Fibroblast of skin of abdomen (primary cell): ENCODE measurements at places on chromosomes 5 and 9.

- DNase-seq = peak; percentile 58
Measured at GRCh38 chr5:125410537-125411070, 664.2 kb upstream of the ZNF608 start.

GRCh38 chr9:91047993-91048607 lies 246.5 kb downstream of the SYK start:
- peak; percentile 83 for DNase-seq

DNA sequence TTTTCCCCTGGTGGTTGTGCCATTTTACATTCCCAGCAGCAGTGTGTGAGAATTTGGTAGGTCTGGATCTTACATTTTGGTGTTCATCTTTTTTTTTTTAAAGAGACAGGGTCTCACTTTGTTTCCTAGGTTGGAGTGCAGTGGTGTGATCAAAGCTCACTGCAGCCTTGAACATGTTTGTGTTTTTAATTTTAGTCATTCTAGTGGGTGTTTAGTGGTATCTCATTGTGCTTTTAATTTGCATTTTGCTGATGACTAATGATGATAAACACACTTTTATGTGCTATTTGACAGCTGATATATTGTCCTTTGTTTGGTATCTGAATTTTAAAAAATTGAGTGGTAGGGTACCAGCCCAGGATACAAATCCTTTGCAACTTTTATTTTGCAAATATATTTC lies 53.4 kb upstream of the POMT1 start:
- no peak for DNase-seq

- no peak for DNase-seq
Measured at GRCh38 chr9:16356196-16356765, 514.2 kb downstream of the BNC2 start.

- DNase-seq = no peak
Measured at GRCh38 chr5:111514087-111514486, 1.8 kb upstream of the STARD4 start.

GRCh38 chr9:101449071-101449721 lies 13.6 kb upstream of the ALDOB start:
- DNase-seq = peak; percentile 45

DNA sequence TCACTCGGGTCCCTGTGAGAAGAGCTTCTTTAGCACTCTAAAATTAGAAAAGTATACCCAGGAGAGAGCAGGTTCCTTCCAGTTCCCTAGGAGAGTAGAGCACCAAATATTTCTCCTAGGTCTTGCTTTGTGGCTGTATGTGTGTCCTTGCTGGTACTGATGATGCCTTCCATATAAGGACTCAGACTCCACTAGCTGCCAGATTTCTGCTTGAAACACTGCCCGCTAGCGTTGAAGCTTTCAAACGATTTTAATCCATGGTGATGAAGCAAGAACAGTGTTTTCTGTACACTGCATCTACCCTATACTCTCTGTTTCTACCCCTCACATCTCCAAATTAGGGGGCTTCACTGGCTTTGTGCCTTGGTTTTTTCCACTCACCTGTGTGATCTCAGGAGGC lies 2.4 kb upstream of the SMC2 start:
- DNase-seq = peak; percentile 6

DNA sequence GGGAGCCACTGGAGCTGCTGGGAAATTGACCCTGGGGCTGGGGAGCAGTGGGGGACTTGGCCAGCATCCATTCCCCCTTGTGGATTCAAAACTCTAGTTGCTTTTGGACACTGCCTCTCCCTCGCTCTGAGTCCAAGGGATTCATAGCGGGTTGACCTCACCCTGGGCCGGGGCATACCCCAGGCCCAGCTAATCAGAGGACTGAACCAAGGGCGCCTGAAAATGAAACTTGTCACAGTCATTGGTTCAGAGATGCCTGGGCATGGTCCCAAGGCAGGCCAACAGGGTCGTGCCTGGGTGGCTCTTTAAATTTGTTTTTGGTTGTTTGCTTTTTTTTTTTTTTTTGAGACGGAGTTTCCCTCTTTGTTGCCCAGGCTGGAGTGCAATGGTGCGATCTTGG lies 22.6 kb downstream of the STK10 start:
- no peak for DNase-seq

DNA sequence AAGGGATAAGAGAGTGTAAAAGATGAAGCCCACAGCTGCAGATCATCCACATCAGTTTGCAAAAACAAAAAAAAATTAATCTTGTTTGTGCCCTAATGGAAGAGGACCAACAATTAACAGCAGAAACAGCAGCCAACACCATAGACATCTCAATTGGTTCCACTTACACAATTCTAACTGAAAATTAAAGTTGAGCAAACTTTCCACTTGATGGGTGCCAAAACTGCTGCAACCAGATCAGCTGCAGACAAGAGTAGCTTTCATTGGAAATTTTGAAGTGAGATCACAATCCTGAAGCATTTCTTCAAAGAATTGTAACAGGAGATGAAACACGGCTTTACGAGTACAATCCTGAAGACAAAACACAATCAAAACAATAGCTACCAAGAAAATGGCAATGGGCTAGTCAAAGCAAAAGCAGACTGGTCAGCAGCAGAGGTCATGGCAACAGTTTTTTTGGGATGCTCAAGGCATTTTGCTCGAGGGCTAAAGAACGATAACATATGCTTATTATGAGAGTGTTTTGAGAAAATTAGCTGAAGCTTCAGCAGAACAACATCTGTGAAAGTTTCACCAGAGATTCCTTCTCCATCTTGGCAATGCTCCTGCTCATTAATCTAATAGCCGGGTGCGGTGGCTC lies 4.1 kb upstream of the RBM27 start:
- no peak for DNase-seq

DNA sequence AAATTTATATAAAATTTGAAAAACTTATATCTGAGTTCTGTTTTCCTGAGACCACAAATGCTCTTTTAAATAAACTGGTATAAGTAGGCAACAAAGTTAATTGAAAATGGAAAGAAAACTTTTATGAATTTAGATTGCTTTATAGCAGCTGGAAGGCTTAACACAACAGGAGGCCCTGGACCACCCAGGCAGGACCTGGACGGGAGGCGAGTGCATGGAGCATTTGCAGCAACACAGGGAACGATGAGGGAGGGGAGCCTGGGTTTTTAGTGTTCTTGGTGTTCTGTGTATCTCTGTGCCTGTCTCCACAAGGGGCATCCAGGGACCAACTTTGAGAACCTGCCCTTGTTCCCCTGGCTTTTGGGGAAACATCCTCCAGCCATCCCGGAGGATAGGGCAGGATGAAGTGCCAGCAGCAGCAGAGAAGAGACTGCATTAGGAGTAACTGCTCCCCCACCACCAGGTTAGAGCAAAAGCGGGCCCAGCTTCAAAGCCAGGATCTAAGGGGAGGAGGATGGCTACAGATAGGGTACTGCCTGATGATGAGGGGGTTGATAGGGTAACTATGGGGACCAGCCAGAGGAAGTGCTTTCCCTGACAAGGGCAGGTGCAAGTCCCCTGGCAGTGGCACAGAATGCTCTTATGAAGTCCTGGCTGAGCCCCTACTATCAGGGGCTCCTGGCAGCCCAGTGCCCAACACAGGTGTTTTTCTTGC lies 6.7 kb upstream of the SPATA31E1 start:
- DNase-seq = no peak

- no peak for DNase-seq
Measured at GRCh38 chr9:136264031-136264430, 18.4 kb upstream of the QSOX2 start.

DNA sequence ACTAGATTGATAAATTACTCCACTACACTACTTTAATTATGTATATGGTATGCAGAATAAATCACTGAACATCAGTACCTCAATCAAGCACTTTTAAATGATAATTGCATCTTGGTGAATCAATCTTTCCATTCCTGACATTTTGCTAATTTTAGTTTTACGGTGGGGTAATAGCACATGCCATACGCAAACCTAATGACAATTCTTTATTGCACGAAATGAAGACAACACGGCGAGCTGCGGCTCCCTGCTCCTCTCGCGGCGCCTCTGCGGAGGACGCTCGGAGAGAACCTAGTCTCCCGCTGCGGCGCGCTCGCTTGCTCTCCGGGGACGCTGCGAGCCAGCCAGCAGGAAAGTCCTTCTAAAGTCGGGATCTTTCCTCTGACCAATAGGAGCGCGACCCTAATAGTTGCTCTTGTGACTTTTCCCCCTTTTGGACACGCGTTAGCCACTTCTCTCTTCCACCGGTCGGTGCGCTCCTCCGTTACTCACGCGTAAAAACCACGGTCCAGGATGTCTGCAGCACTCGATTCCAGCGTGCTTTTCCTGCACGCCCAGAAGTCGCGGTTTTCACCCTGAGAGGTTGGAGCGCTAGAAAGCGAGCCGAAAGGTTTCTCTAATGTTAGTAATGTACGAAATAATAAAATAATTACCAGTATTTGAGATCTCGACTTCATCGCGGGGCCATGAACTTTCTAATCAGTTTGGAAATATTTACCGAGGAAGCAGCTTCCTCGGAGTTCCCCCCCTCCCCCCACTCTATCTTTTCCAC lies 1.0 kb upstream of the MEF2C start:
- DNase-seq = peak; percentile 73

DNA sequence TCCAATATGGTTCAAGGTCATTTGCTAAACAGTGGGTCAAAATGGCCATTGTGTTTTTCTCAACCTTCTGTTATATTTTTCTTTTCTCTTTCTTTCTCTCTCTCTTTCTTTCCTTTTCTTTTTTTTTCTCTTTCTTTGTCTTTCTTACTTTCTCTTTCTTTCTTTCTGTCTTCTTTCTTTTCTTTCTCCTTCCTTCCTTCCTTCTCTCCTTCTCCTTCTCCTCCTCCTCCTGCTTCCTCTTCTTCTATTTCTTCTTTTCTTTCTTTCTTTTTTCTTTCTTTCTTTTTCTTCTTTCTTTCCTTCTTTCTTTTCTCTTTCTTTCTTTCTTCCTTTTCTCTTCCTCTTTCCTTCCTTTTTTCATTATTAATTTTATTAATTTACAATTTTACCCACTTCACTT lies 619.5 kb downstream of the IRX1 start:
- no peak for DNase-seq

- no peak for DNase-seq
Measured at GRCh38 chr9:101915482-101915881, 177.0 kb upstream of the GRIN3A start.

DNA sequence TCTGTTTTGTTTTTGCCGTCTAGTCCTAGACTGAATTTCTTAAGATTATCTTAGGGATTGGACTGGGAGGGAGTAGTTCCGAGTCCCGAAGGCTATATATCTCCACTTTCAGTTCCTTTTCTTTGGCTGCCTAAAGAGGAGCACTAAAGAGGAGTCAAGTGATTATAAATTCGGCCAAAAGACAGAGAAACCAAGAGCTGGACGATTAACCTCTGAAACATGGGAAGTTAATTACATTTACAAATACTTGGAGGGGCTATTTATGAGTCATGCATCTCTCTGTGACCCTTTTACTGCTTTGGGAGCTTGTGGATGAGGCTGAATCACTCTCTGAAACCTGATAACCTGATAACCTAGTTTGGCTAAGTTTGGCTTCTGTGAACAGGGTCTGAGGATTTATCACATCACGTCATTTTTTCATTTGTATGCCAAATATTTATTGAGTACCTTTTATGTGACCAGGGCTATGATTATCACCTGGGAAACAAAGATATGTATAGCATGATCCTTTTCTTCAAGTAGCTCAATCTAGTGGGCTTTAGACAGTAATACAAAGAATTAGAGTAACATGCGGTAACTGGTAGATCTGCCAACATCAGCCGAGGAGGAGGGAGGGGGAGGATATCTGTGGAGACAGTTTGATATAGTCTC lies 180.9 kb downstream of the CD180 start:
- peak; percentile 54 for DNase-seq

GRCh38 chr9:31799953-31800609 lies 584.4 kb upstream of the ACO1 start:
- DNase-seq = peak; percentile 13
